Activated CD8-positive, alpha-beta memory T cell treated with anti-CD3 and anti-CD28 coated beads for 1 hour (primary cell): ENCODE measurements at places on chromosomes 4 and X.
A peak's percentile ranks its signal among the peaks of the same experiment; 100 is the strongest.

DNA sequence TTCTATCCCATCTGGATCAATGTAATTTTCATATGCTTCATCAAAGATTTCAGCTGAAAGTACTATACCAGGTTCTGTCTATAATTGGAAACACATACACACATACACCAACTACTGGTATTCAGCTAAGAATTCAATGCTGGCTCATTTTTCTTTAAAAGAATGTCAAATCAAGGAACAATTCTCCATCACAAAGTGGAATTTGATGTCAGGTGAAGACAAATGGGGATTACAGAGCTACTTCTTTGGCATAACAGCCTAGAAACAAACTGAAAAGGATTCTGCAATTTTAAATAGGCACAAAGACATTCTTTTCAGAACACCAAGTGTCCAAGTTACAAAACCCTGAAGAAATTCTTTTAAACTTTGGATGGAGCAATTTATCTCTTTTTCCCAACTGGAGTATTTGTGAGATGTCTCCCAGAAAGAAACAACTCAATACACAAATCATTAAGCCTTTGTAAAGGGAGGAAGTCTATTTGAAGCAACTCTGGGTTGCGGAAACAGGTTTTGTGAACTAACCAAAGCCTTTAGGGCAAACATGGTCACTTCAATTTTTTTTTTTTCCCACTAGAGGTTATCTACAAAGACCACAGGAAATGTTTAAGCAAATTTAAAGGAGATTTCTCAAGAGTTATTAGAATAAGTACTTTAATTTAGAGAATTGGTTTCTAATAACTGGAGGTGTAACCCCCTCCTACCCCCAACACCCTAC is 1.9 kb upstream of the FAM9C start:
- DNase-seq, result no peak

GRCh38 chrX:80423744-80424143 is 3.5 kb downstream of the TENT5D start:
- no peak for DNase-seq

DNA sequence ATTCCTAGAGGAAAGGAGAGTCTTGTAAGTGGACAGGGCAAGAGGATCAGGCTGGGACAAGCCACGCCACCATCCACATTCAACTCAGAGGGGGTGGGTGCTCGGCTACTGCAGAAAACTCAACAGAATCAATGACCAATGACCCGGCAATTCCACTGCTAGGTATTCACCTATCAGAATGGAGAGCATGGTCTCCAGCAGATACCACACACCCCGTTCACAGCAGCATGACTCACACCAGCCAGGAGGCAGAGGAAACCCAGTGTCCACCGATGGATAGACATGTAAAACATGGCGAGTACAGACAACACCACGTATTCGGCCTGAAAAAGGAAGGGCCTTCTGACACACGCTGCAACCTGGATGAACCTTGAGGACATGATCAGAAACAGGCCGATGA is 175.9 kb downstream of the AFAP1 start:
- no peak for DNase-seq

- DNase-seq, result no peak
Observed at GRCh38 chr4:610411-611261, 14.7 kb upstream of the PDE6B start.

DNA sequence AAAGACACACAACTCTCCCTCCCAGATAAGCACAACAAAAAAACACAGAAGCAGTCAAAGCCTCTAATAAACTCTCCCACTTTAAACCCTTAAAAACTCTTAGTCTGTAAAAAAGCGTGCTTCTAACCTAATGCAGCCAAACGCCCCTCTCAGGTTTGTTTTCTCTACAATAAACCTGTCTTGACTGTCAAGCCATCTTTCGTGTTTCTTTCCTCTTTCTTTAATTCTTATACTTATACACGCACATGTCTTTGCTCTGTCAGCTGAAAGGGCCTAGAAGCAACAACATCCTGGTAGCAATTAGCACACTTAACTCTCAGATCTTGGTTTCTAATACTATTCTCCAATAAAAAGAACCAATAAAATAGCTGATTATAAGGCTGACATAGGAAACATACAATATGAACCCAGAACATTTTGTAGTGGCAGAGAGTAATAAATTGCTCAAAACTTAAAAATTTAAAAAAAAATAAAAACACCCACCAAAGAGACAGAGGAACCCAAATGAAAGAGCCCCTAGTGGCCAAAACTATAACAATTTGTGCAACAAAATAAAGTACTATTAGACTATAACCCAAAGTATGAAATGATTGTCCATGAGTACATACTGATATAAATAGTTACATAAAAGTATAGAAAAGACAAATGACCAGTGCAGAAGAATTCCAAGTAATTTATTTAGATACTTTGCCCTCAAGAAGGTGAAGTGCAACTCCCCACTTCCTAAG is 440.4 kb upstream of the ADGRL3 start:
- no peak for DNase-seq

- no peak for DNase-seq
Observed at GRCh38 chrX:44913656-44914531, 40.9 kb downstream of the KDM6A start.

DNA sequence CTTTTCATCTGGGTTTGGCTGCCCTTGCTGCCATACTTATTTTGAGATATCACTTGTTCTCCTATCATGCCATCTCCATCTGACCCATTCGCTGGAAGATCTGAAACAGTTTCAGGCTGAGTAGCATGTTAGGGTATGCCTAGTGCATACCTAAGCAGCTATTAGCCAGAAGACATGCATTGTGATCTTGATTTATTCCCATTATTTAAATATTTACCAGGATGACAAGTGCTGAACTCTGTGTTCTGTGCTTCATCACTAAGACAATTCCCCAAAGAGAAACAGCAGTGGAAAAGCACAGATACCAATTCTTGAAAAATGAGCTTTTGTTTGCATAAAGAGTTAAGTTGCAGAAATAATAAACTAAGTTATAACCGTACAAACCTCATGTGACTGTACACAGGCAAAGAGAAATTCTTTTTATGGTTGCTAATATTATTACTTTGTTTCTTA is 271.0 kb upstream of the ARSJ start:
- no peak for DNase-seq

GRCh38 chrX:48530736-48531135 is 8.8 kb upstream of the TBC1D25 start:
- DNase-seq, result no peak

- peak; percentile 1 for DNase-seq
Observed at GRCh38 chrX:23694606-23695005, 27.3 kb downstream of the PRDX4 start.

GRCh38 chr4:20181926-20182325 is 69.8 kb upstream of the SLIT2 start:
- no peak for DNase-seq

DNA sequence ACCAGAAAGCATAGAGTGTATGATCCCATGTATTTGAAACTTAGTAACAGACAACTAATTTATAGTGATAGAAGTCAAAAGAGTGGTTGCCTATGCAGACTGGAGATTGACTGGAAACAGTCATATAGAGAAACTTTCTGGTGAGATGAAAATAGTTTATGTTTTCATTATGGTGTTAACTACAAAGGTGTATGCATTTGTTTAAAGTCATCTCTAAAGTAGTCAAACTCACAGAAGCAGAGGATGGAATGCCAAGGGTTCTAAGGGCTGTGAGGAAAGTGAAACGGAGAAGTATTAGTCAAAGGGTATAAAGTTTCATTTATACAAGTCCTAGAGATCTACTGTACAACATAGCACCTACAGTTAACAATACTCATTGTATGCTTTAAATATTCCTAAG is 45.8 kb downstream of the ENOX2 start:
- no peak for DNase-seq

- no peak for DNase-seq
Observed at GRCh38 chr4:82785611-82786400, 12.8 kb downstream of the SCD5 start.

DNA sequence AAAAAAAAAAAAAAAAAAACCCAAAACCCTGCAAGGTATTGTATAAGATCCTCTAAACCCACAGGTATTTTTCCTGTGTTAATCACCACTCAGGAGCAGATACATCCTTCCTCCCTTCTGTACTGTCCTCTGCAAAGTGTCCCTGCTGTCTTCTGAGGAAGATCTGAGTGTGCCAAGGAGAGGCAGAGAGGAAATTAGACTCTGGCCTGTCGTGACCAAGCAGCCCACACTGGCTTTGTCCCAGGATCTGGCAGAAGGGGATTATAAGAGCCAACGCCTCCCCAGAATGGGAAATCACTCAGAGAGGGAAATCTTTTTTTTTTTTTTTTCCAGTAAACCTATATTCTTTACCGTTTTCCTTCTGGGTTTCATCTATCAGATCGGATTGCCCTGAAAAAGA is 39.6 kb downstream of the PTCHD1 start:
- DNase-seq, result no peak

DNA sequence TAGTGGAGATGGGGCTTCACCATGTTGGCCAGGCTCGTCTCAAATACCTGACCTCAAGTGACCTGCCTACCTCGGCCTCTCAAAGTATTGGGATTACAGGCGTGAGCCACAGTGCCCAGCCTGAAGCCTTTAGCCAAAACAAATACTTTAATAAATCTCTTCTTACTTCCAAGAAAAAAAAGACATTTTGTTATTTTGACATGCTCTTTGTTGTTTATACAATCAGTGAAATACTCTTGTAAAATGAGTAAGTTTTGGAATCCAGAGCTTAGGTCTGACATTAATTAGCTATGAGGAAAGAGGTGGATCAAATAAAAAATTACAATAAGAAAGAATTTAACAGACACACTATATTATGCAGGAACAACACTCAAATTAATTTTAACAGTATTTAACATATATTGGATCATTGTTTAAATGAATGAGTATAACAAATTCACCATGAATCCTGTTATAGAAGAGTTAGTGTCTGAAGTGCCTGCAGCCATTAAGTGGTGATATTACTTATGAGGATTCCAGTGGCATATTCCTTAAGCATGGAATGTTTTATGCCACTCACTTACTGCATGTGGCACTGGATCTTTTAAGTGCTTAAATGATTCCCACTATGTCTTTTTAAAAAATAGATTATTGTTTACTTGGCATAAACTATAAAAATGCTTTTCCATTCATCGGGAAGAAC is 260.1 kb upstream of the GIMD1 start:
- no peak for DNase-seq

GRCh38 chr4:39469429-39470077 is 10.7 kb downstream of the LIAS start:
- DNase-seq, result no peak

GRCh38 chrX:119753001-119753400 is 5.4 kb upstream of the SOWAHD start:
- no peak for DNase-seq

- DNase-seq, result no peak
Observed at GRCh38 chr4:76830964-76831703, 66.8 kb downstream of the SOWAHB start.

- DNase-seq, result no peak
Observed at GRCh38 chr4:168677063-168677462, 180.2 kb downstream of the PALLD start.

GRCh38 chr4:141041021-141041476 is 92.2 kb downstream of the RNF150 start:
- DNase-seq, result no peak

DNA sequence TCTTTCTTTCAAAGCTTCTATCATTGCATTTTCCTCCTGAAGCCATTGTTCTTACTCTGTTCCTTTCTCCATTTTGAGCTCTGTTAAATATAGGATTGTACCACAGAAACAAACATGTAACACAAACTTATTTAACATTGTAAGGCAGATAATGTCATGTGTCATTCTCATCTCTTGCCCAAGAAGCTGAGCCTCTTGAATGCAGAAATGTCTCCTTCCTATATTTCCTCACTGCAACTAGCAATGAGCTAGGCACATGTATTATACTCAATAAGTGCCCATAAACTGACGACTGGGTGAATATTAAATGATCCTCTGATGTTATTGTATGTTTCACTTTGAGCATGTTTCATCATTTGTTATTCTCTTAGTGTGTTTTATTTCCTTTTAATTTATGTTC is 56.7 kb upstream of the SLC7A11 start:
- DNase-seq, result no peak

DNA sequence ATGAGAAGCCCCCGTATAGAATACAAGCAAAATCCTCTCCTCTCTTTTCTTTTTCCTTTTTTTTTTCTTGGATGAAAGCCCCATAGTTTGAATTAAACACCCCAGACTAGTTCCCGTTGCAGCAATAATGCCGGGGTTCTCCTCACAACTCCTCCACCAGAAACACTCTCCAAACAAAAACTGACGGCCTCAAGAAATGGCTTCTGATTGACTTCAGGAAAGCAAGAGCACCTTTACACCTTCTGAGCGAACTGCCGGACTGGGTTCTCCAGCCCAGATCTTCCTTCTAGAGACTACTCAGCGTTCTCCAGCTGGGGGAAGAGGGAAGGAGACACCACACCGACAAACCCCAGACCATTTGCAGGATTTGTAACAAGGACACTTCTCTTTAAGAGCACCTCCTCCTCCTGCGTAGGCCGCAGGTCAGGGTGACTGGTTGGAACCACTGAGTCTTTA is 4.0 kb downstream of the HAND2 start:
- DNase-seq, result no peak

DNA sequence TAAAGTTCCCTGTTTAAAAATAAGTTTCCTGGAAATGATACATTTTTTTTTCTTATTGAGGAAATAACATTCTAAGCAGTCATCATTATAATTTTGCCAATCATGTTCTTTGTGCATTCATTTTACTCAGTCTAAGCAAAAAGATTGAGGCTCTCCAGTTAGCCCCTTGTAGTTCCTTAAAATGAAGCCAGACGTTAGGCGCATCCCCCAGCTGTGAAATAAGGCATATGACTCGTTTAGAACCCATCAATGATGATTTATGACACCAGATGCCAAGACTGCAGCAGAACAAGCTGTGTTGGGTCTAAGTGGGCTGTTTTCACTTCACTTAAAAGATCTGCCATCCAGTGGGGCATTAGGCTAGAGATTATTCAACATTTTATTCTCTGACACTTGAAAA is 17.0 kb downstream of the PDGFC start:
- DNase-seq, result no peak

DNA sequence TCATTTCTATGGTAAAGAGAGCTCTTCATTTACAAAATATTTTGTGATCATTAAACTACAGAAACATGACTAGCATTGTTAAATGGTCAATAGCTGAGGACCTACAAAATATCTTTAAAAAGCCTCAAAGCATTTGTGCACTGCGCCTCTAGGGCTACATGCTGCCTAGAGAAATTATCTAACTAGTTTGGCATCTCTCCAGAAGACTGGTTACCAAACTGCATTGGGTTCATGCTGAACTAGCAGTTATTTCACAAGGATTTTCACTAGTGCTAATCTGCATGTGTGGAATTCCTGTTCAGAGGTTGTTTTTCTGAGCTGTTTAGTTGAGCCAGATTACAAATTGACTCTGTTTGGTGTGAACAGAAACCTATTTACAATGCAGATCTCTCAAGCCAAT is 58.5 kb upstream of the PITX2 start:
- no peak for DNase-seq

- no peak for DNase-seq
Observed at GRCh38 chrX:130788786-130789581, 114.0 kb downstream of the ENOX2 start.

- no peak for DNase-seq
Observed at GRCh38 chr4:7630568-7631287, 196.0 kb upstream of the PSAPL1 start.

GRCh38 chr4:86026720-86027119 is 333.1 kb downstream of the MAPK10 start:
- no peak for DNase-seq

- DNase-seq, result no peak
Observed at GRCh38 chr4:164058776-164059445, 564.4 kb downstream of the TMA16 start.

- DNase-seq, result no peak
Observed at GRCh38 chrX:43633081-43633480, 23.0 kb upstream of the MAOA start.
